Left ventricle myocardium superior (tissue), 1 donor: ENCODE measurements at places on chromosomes 3 and 15.

DNA sequence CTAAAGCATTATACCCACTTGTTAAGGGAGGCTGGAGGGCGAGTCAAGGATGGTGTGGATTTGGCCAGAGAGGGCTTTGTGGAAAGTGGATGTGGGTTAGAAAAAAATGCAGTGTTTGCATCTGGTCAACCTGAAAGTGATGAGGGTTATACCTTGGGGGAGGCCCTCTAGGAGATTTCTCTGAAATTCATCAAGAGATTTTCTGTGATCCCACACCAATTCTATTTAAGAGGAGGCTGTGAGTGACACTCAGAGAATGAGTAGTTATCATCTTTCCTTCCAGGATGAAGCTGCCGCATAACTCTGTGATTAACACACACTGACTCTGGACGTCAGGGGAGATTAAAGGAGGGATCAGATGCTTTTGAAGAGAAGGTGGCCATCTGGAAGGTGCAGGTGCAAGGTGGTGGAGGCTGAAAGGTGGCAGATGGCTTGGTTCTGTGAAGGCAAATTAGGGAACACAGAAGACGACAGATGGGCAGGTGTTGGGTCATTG is 54.8 kb downstream of the ANAPC13 start:
- DNase-seq, result no peak

DNA sequence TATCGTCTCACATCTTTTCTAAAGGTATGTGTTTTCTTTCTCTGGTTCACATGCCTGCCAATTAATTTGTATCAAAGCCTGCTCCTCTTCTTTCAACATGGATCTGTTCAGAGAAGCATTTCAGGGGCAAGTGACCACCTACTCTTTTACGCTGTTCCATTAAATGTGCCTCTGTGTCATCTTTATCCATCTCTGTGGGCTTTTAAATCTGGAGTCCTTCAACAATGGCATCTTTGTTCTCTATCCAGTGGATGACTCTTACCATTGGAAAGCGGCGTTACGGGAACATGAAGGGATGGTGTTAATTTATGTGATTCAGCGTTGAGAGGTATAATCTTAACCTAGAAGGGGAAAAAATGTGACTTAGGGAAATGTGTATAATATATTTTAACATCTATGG is 92.7 kb upstream of the CFAP20DC start:
- DNase-seq, result no peak

- DNase-seq, result no peak
Measured at GRCh38 chr15:51185213-51186159, 90.8 kb upstream of the TNFAIP8L3 start.

GRCh38 chr3:186180151-186180550 is 71.3 kb upstream of the ETV5 start:
- DNase-seq, result no peak

GRCh38 chr3:130811557-130811956 is 64.9 kb upstream of the PIK3R4 start:
- no peak for DNase-seq

GRCh38 chr3:107816107-107816506 is 274.7 kb downstream of the CD47 start:
- no peak for DNase-seq

GRCh38 chr3:46239301-46239938 is 2.8 kb upstream of the CCR3 start:
- DNase-seq, result no peak

DNA sequence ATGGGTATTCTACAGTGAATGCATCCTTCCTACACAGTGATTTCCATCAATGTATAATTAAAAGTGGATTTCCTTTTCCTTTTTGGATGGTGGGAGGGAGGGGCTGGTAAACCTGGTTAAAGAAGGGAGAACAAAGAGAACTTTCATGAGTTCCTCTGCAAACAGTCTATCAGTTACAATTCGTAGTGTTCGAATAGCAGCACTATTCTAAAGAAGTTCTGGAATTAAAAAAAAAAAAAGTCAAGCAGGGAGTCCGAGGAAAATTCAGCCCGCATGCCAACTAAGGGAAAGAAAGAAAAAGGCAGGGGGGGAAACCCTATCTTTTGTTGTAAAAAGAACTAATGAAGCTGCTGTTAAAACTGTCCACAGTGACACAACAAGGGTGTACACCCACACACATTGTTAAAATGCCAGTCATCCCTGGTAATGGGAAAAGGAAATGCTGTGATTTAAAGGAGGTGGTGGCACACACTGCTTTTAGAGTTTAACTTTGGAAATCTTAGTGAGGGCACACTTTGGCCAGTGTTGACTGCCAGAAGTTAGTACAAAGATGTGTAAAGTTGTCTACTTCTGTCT is 521.2 kb downstream of the ZIC1 start:
- no peak for DNase-seq

DNA sequence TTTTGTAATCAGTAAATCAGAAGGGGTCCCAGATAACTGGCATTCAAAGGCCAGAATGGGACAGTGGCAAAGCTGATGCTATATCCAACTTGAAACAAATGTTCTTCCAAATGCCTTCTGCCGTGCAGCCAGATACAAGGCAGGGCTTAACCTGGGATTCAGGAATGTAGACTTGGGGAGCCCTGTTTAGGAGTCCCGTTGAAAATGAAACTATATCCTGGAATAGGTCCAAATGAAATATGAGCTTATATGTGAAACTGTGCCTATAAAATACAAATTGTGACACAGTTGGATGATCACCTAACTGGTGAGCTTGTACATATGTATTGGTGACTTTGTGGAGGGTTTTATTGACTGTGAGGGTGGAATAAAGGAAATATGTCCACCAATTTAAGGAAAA is 28.7 kb downstream of the FRMD4B start:
- no peak for DNase-seq

DNA sequence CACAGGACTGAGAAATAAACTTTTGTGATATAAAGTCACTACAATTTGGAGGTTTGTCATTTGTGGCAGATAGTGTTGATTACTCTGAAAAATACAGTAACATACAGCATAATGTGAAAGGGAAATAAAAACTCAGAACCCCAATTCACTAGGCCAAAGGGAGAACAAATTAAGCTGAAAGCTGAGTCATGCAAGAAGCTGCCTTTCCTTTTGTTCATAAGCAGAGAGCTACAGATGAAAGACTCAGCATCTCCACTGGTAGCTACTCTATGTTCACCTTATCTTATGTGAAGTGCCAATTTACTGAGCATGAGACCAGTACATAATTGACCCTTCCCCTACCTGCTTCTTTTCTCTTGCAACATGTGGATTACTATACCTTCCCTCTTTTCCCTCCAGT is 19.3 kb upstream of the SLTM start:
- DNase-seq, result no peak

- peak; percentile 46 for DNase-seq
Measured at GRCh38 chr15:38864827-38865581, 300.4 kb upstream of the RASGRP1 start.

DNA sequence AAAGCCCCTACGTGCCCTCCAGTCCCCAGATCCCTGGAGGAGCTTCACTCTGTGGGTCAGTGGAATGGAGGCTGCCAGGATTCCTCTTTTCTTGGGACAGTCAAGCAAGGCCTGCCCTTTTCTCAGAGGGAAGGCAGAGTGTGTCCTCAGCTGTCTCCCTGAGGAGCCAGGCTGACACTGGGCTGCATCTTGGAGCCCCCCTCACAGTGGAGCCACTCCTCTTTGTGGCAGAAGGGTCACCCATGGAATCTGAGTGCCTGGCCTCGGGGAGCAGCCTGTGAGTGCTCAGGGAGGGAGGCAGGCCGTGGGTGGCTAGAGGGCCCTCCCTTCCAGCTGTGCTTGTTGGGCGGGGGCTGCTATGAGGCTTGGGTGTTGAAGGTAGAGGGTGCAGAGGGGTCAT is 41.2 kb downstream of the BOC start:
- no peak for DNase-seq

- no peak for DNase-seq
Measured at GRCh38 chr3:158111861-158112260, 2.0 kb downstream of the RSRC1 start.

- peak; percentile 67 for DNase-seq
Measured at GRCh38 chr15:62472616-62473299, 307.7 kb upstream of the C2CD4B start.

- no peak for DNase-seq
Measured at GRCh38 chr3:36484386-36484785, 104.1 kb downstream of the STAC start.

DNA sequence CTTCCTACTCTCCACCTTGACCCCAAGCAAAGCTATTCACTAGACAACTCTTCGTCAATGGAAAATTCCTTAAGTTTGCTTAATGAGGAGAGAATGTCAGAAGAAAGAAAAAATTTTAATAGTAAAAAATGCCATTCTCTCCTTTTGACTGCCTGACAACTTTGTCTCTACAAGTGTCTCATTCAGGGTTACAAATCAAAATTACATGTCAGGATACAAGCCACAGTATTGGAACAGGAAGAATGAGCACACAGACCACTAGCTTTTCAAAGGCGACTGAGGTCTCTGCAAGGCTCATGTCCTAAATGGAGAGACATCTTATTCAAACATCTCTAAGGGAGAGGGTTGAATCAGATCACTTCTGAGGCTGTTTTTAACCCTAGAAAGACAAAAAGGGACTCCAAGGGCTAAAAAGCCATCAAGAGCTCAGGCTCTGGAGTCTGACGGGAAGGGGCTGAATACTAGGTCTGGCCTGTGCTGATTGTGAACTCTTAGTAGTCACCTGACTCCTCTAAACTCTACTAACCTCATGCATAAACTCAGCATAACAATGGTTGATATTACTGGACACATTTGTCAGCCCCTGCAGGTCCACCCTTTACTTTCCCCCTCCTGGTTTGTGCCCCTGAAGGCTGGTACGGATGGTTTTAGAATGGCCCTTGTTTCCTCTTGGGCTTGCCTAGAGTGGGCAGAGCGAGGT is 12.8 kb upstream of the MEIS2 start:
- DNase-seq, result no peak

- DNase-seq, result no peak
Measured at GRCh38 chr3:172800156-172800555, 49.6 kb downstream of the ECT2 start.

- no peak for DNase-seq
Measured at GRCh38 chr3:186670155-186670554, 4.3 kb downstream of the HRG start.

DNA sequence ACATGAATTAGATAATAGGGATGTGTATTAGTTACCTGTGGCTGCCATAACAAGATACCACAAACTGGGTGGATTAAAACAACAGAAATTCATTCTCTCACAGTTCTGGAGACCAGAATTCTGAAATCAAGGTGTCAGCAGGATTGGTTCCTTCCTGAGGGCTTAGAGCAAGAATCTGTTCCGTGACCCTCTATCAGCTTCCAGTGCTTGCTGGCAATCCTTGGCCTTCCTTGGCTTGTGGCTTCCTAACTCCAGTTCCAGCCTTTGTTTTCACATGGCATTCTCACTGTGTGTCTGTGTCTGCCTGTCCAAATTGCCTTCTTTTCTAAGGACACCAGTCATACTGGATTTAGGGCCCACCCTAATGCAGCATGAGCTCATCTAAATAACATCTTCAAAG is 94.4 kb upstream of the NR2E3 start:
- no peak for DNase-seq

GRCh38 chr15:60720493-60721256 is 241.7 kb upstream of the ICE2 start:
- DNase-seq, result no peak

DNA sequence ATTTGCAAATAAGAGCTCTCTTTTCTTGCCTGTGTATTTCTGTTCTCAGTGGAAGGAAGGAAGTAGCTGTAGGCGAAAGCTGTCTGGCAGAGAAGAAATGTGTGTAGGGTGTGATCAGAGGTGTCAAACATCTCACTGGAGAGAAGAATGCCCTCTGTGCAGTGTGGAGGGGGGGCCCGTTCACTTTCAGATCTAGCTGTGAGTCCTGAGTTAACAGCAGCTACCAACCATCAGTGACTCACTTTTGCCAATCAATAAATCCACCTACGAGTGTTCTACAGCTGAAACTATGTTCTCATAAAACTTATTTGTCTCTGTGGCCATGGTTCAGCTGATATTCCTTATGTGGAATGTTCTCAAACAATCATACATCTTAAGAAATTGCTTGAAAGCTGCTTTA is 103.7 kb downstream of the FRMD4B start:
- DNase-seq, result no peak

GRCh38 chr3:173799060-173799816 is 401.7 kb downstream of the NLGN1 start:
- no peak for DNase-seq

- no peak for DNase-seq
Measured at GRCh38 chr15:65758242-65758641, 33.9 kb downstream of the DENND4A start.
